ENCODE measurements at places on chromosomes 16 and 17.

DNA sequence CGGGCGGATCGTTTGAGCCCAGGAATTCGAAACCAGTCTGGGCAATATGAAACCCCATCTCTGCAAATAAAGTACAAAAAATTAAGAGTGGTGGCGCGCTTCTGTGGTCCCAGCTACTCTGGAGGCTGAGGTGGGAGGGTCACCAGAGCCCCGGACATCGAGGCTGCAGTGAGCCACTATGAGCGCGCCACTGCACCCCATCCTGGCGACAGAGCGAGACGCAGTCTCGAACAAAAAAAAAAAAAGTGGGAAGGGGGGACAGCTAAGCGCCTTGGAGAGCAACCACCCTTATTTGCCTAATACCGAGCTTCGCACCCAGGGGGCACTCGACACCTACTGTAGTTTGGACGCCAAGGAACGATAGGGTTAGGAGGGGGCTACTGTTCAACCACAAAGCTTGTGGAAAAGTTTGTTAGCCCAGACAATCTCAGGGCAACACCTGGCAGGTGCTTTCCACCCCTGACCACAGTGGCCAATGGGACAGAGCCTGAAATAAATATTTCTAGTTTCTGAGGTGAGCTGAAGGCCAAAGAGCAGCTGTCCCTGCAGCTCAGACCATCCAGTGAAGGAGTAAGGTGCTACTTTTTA lies 847 bp upstream of the PSMC3IP start:
- peak; percentile 4 for DNase-seq

GRCh38 chr16:49620158-49620868 lies 235.6 kb downstream of the ZNF423 start:
- DNase-seq, result no peak

DNA sequence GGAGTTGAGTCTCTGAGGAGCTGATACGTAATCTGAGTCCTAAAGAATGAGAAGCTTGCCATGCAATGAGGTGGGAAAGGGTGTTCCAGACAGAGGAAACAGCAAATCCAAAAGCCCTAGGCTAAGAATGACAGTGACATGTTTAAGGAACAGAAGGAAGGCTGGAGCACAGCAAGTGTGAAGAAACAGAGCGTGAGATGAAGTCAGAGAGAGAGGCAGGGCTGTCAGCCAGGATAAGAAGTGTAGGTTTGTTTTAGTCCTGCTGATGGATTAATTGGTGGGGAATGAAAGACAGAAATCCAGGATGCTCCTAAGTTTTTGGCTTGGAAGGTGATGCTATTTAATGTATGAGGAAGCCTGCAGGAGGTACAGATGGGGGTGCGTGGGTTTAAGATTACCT lies 14.5 kb downstream of the MMP28 start:
- no peak for DNase-seq

DNA sequence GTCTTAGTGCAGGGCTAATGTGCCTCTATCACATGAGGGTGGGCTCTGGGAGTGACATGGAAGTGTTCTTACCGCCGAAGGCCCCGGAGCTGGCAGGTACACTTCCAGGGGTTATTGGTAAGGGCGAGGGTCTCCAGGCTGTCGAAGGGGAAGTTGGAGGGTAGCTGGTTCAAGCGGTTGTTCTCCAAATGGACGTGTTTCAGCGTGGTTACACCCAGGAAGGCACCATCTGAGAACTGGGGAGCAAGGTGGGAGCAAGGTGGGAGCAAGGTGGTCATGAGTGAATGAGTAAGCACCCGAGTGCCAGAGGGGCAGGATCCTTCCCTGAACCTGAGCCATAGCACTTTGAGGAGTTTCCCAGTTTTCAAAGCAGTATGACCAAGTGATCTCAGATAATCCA lies 3.0 kb downstream of the CHAD start:
- no peak for DNase-seq

DNA sequence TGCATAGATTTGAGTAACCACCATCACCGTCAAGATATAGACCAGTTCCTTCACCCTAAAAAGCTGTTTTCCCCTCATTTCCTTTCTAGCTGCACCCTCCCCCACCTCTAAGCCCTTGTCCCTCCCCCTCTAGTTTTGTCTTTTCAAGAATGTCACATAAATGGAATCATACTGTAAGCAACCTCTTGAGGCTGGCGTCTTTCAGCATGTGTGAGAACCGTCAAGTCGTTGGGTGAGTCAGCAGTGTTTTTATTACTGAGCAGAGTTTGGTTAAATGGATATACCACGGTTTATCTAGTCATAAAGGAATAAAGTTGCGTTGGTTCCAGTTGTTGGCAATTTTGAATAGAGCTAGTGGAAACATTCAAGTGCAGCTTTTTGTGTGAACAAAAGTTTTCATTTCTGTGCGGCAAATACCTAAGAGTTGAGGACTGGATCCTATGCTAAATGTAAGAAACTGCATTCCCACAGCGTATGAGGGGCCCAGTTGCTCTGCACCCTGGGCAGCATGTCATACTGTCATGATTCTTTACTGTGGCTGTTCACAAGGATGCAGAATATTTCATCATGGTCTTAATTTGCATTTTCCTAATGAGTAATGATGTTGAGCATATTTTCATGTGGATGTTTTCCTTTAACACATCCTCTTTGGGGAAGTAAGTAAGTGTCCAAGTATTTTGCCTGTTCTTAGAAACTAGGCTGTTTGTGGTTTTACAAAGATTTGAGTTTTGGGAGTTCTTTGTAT lies 264.3 kb downstream of the CPPED1 start:
- DNase-seq, result no peak

- no peak for DNase-seq
Measured at GRCh38 chr16:63787014-63787413, 1334.8 kb downstream of the CDH11 start.

DNA sequence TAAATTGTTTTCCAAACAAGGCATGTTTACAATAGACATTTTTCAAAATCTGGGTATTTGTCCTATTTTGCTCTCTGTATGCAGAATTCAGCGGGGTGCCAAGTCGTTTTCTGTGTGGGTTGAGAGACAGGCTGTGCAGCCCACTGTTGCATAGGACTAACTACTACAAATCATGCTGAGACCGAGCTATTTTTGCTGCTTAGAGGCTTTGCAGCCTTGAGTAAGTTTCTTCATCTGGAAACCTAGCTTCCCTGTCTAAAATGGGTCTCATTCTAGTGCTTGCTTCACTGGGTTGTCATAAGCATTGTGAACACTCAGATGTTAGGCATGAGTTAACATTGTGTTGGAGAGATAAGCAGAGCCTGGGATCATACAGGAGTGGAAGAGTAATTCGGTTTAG lies 1.3 kb downstream of the PRPSAP2 start:
- no peak for DNase-seq

DNA sequence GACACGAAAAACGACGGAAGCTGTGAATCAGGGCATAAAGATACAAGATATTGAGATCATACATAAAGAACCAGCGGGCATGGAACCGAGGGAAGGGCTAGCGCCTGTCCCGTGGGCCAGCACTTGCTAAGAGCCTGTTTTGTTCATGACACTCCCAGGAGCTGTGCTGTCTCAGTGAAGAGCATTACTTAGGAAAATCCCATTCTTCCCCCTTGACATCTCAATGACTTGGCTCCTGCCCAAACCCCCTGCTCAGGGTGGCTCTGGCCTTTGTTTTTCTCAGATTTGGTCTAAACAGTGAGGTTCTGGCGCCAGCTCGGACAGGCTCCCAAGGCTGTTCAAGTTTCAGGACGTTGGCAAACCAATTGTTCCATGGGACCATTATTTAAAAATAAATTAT lies 79.1 kb upstream of the SEC14L1 start:
- DNase-seq, result no peak

Measured in nucleus accumbens (tissue), 56 donors.